DMS79 treated with DMSO at 0.1 percent for 48 hours (cell line): ENCODE measurements at places on chromosomes 3 and 15.

DNA sequence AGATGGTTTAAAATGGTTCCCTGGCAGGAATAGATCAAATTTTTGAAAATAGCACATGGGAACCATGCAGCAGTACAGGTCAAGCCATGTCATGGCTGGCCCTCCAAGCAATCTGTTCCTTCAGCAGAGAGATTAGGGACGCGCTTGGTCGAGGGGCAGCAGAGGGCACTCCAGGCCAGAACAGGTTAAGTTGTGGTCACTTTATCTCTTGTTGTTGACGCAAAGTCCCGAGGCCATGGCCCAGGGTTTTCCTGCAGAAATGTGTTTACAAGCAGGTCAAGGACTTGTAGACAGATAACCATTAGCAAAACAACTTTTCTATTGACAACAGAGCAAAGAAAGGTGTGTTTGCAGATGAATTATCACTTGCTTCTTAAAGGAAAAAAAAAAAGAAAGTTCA is 570.0 kb upstream of the NR2F2 start:
- DNase-seq = no peak

- DNase-seq = no peak
Measured at GRCh38 chr15:79117442-79118204, 27.0 kb upstream of the RASGRF1 start.

DNA sequence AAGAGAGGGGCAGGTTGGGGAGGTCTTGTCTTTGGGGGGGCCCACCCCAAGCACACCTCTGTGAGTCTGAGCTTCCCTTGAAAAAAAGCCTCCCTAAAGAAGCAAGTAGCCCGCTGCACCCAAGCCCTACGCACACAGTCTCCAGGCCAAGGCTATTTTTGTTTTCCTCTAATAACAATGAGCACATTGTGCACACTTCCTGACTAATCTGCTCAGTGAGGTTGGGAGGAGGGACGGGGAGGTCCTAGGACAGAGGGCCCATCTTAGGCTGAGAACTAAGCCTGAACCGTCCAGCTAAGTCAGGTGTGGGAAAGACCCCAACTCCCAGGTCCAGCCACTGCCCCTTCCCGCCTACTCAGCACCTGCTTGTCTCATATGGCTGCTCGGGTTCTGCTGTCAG is 87.2 kb downstream of the HMG20A start:
- no peak for DNase-seq

- no peak for DNase-seq
Measured at GRCh38 chr3:17581421-17582080, 160.9 kb downstream of the TBC1D5 start.

DNA sequence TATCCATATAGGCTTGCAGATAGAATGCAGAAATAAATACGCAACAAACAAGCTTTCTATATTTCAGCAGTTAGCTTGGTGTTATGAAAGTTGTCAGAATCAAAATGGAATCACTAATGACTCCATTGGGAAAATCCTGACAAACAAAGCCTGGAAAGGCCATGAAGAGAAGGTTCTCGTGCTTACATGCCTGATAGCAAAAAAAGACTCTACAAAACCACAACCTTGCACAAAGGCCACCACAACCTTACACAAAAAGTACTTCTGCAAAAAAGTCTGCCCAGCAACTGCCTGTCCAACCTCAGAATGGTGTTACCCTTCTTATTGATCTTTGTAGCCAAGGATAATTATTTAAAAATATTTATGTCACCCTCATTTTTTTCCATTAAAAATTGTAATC is 14.4 kb upstream of the PLSCR1 start:
- DNase-seq = no peak
